Aorta (tissue), 5 donors: ENCODE measurements at places on chromosomes 1 and 21. TPM values are rescaled to one million over a fixed set of nuclear protein-coding genes. Genes with fewer than 3 reads are reported as not detected.

DNA sequence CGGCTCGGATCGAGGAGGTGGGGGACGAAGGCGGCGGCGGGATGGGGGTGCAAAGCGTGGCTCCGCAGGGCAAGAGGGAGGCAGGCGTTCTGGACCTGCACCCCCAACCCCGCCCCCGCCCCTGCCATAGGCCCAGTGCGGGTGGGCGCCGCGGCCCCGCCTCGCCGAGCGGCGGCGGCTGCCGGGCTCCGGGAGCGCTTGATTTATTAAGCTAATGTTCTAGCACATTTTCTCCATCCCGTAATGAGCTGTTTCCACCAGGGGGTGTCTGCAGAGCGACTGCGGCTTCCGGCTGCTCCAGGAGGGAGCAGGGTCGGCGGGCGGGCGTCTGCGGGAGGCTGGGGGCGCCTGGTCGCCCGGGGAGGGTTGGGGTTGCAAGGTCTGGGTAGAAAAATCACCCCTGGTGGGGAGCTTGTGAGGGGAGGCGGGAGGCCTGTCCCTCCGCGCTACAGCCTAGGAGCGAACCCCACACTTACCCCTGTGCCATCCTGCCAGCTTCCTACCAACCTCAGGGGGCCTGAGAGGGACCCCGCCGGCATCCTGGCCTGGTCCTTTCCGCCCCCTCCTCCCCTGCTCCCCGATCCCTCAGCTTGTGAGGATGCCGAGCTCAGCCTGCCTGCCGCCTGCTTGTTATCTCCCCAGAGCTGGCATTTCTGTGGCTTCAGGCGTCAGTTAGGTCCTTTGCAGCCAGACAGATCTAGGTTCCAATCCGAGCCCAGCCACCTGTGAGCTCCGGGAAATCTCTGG, 48.5 kb upstream of the ACOT11 start:
- H3K27ac ChIP-seq, result no peak overlapping the region
- no peaks in the 10 kb centered on the region for H3K27me3 ChIP-seq
- H3K4me3 ChIP-seq, result no peak overlapping the region
- H3K4me1 ChIP-seq, result no peaks in the 10 kb centered on the region
- no peaks in the 10 kb centered on the region for H3K36me3 ChIP-seq

DNA sequence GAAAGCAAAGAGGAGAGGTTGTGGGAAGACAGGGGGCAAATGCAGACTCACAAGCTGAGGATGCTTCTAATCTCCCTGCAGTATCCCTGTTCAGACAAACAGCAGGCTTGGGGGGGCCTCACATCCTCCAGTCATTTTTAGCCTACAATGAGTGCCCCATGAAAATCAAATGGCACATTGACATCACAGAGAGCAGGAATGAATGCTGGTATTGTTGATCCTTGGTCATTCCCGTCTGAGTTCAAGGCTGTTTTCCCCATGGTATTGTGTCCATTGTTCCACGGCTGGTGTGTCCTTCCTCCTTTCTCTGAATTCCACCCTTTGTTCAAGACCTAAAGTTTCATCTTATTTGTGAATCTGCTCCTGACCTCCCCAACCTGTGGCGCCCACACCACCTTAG, 545.6 kb downstream of the AJAP1 start:
- no peak for DNase-seq
- no peaks in the 10 kb centered on the region for H3K27me3 ChIP-seq
- no peaks in the 10 kb centered on the region for H3K36me3 ChIP-seq
- H3K4me1 ChIP-seq, result no peaks in the 10 kb centered on the region

Gene RAB7B
- total RNA-seq, result 11.4 TPM

Gene DNAH14
- 11.3 TPM for total RNA-seq

Gene PRPF38B
- total RNA-seq, result 45.6 TPM

Gene KRTAP19-8
- not detected for total RNA-seq

DNA sequence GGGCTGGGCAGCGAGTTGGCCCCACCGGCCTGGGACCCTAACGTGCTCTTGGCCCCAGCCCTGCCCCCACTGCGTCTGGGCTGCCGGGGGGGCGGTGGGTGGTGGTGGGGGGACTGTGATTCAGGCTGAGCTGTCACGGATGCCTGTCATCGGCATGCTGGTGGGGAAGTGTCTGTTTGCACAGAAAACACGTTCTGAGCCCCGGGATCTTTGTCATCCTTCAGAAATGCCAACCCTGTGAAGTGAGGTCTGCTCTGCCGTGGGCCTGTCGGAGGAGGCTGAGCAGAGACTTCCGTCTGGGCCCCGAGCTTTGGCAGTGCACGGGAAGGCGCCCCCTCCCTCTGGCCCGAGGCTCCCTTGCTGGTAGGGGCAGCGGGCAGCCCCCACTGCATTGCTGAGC, 24.3 kb upstream of the PLCH2 start:
- H3K27me3 ChIP-seq, result no peaks in the 10 kb centered on the region
- DNase-seq, result no peak
- H3K4me1 ChIP-seq, result no peaks in the 10 kb centered on the region
- no peak overlapping the region for H3K27ac ChIP-seq

DNA sequence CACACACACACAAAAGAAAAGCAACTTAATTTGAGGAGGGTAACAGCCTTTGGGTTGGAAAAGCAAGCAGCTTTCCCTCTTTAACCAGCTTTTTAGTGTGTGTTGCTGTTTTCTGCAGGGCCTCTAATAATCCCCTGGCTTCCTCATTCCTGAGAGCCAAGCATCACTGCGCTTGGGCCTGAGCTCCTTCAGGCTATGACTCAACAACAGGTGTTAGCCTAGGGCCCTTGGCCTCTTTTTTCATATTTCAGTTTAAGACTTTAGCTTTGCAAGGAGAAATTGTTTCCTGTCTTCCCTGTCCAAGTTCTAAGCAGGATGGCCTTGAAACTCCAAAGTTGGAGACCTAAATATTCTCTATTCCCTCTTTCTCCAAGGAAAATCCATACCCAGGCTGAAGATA, 26.2 kb upstream of the SNX27 start:
- H3K36me3 ChIP-seq, result no peaks in the 10 kb centered on the region
- no peak overlapping the region for H3K4me3 ChIP-seq
- H3K27me3 ChIP-seq, result no peaks in the 10 kb centered on the region

Gene ALG14
- 2.8 TPM for total RNA-seq

DNA sequence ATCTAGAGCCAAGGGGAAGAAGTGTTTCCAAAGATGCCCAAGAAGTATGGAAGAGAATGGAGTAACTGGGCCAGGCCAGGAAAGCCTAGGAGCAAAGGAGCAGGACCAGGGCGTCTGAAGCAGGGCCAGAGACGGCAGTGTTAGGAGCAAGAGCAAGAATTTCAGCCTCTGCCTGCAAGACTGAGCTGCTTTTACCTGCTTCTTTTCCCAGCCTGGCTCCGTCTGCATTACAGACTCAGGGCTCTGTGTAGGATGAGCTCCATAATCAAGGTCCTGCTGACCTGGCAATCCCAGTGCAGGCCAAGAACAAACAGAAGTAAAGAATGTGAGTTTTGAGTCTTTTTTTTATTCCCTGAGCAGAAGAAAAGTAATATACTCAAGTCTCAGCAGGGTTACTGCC, 10.1 kb downstream of the FMO1 start:
- no peaks in the 10 kb centered on the region for H3K27me3 ChIP-seq
- no peaks in the 10 kb centered on the region for H3K36me3 ChIP-seq
- no peak overlapping the region for H3K27ac ChIP-seq
- H3K4me3 ChIP-seq, result no peak overlapping the region
- no peaks in the 10 kb centered on the region for H3K4me1 ChIP-seq

DNA sequence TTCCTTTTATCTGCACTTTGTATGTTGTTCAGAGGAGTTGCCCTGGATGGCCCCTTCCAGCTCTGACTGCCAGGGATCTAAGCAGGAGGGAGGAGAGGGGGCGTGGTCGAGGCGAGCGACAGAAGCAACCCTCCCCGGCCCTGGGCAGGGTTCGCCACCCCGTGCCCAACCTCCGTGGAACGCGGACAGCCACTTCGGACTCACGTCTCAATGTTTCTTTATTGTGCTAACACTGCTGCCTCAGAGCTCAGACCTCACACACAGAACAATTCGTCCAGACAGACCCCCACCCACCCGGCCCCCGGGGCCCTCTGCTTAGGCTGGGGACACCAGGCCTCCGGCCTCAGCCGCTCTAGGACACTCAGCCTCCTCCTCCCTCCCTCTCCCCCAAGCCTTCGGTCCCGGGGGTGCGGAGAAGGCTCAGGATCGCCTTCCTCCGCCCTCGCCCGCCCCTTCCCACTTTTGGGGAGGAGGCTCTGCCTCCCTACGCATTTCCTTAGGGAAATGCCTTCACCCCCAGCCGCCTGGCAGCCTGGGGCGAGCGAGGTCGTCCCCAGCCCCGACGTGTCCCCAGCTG, 8.3 kb downstream of the VSIG8 start:
- H3K4me3 ChIP-seq, result peak overlapping the region; percentile 87
- H3K27me3 ChIP-seq, result no peaks in the 10 kb centered on the region
- DNase-seq, result peak; percentile 90
- H3K36me3 ChIP-seq, result no peaks in the 10 kb centered on the region
- peak overlapping the region; percentile 61 for H3K27ac ChIP-seq

DNA sequence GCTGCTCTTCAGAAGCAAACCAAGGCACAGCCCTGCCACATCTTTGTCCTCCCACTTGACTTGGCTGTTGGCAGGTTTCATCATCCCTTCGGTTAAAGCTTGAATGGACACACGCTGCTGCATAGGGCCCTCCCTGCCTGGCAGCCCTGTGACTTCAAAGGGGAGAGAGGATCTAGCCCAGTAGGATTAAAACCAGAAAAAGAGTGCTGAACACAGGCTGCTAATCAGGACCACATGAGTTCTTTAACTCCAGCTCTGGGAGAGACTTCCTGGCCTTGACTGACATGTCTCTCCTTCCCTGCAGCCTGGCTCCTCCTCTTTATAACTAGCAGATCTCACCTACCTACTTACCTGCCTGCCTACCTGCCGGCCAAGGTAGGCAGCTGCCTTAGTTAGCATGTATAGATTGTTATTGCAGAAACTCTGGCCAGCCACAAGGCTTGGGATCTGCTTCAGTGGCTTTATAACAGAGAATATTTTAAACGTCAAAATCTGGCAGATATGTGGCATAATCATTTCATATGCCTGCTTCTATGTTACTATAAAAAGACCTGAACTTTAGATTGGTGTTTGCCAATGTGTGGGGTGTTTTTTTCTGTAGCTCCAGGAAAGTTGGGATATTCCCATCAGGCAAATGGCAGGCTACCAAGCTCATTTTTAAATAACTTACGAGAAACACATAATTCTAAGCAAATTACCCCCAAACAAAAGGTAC, 49.4 kb downstream of the ERG start:
- no peak for DNase-seq
- peak overlapping the region; percentile 19 for H3K27ac ChIP-seq
- no peaks in the 10 kb centered on the region for H3K27me3 ChIP-seq
- H3K36me3 ChIP-seq, result no peaks in the 10 kb centered on the region

DNA sequence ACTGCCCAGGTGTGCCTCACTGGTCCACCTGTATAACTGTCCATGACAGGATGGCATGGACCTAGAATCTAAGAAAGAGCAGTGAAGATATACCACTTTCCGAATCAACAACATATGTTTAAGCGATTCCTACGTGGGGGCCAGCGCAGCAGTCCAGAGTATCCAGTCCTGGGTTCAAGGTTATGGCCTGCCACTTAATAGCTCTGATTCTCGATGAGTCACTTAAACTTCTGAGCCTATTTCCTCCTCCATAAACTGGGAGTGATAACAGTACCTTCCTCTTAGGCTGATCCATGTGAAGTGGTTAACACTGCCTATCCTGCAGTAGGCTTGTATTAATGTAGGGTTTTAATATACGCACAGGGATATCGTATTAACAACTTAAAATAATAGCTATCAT, 2.8 kb downstream of the STPG1 start:
- no peaks in the 10 kb centered on the region for H3K27me3 ChIP-seq
- no peak overlapping the region for H3K4me3 ChIP-seq
- no peaks in the 10 kb centered on the region for H3K36me3 ChIP-seq
- DNase-seq, result no peak
- H3K4me1 ChIP-seq, result no peaks in the 10 kb centered on the region
- H3K27ac ChIP-seq, result no peak overlapping the region

Gene SHE
- total RNA-seq, result 44.1 TPM

- H3K4me3 ChIP-seq, result no peak overlapping the region
- H3K27ac ChIP-seq, result no peak overlapping the region
- peaks cover 2% of the 10 kb centered on the region for H3K4me1 ChIP-seq
- no peaks in the 10 kb centered on the region for H3K36me3 ChIP-seq
- no peak for DNase-seq
- no peaks in the 10 kb centered on the region for H3K27me3 ChIP-seq
These were observed 434.6 kb upstream of the ADGRL2 start for GRCh38 chr1:81366173-81366572.

- H3K4me3 ChIP-seq, result no peak overlapping the region
- H3K27ac ChIP-seq, result peak overlapping the region; percentile 42
- no peak for DNase-seq
- no peaks in the 10 kb centered on the region for H3K27me3 ChIP-seq
These were observed 60.2 kb downstream of the NDUFS5 start for GRCh38 chr1:39086386-39086785.

GRCh38 chr1:85278853-85279314, 2.5 kb upstream of the BCL10 start:
- H3K27me3 ChIP-seq, result no peaks in the 10 kb centered on the region
- no peak overlapping the region for H3K4me3 ChIP-seq
- H3K4me1 ChIP-seq, result peaks cover 2% of the 10 kb centered on the region
- DNase-seq, result no peak
- no peaks in the 10 kb centered on the region for H3K36me3 ChIP-seq
- no peak overlapping the region for H3K27ac ChIP-seq

- H3K4me1 ChIP-seq, result no peaks in the 10 kb centered on the region
- H3K4me3 ChIP-seq, result no peak overlapping the region
- no peaks in the 10 kb centered on the region for H3K36me3 ChIP-seq
- no peaks in the 10 kb centered on the region for H3K27me3 ChIP-seq
These were observed 198.6 kb downstream of the PTPRC start for GRCh38 chr1:198837278-198838021.

- H3K27me3 ChIP-seq, result no peaks in the 10 kb centered on the region
- H3K4me1 ChIP-seq, result no peaks in the 10 kb centered on the region
- no peak overlapping the region for H3K27ac ChIP-seq
- DNase-seq, result no peak
- H3K36me3 ChIP-seq, result no peaks in the 10 kb centered on the region
These were observed 2.0 kb downstream of the PIK3CD start for GRCh38 chr1:9653491-9654050.

Gene NFYC
- total RNA-seq, result 56.4 TPM

Gene REN
- not detected for total RNA-seq

- no peak overlapping the region for H3K27ac ChIP-seq
- no peaks in the 10 kb centered on the region for H3K27me3 ChIP-seq
- DNase-seq, result no peak
These were observed 79.0 kb upstream of the MAP10 start for GRCh38 chr1:232726048-232726779.

Gene DRAXIN
- not detected for total RNA-seq

Gene LRRC38
- total RNA-seq, result not detected

Gene CD48
- total RNA-seq, result 3.6 TPM

DNA sequence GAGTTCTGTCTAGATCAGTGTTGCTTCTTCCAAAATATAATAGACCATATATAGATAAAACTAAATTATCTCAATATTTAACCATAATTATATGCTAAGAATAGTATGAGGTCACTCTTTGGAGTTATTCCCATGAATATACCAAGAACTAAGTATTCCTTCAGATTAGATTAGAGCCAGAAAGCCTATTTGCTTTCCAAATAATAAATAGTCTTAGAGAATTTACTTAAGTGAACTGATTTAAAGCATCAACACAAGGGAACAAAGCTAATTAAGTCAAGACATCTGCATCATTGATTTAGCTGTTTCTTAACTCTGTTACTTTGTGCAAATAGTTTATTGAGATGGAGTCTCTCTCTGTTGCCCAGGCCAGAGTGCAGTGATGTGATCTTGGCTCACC, 35.7 kb downstream of the FNBP1L start:
- no peak overlapping the region for H3K4me3 ChIP-seq
- H3K4me1 ChIP-seq, result no peaks in the 10 kb centered on the region
- no peak for DNase-seq

GRCh38 chr1:7572654-7573152, 198.4 kb upstream of the VAMP3 start:
- DNase-seq, result no peak
- H3K4me1 ChIP-seq, result no peaks in the 10 kb centered on the region
- H3K4me3 ChIP-seq, result no peak overlapping the region
- H3K27me3 ChIP-seq, result no peaks in the 10 kb centered on the region
- H3K27ac ChIP-seq, result no peak overlapping the region

Gene C1QC
- total RNA-seq, result 203 TPM

Gene TTC22
- total RNA-seq, result not detected
